ENCODE measurements at places on chromosomes 6 and 20. TPM values are rescaled to one million over a fixed set of nuclear protein-coding genes. Genes with fewer than 3 reads are reported as not detected.
A peak's percentile ranks its signal among the peaks of the same experiment; 100 is the strongest.

GRCh38 chr20:48523191-48523995 lies 304.4 kb downstream of the PREX1 start:
- no peak overlapping the region for H3K27ac ChIP-seq
- no peaks in the 10 kb centered on the region for H3K36me3 ChIP-seq
- DNase-seq = no peak
- no peak overlapping the region for H3K4me3 ChIP-seq
- H3K4me1 ChIP-seq = no peaks in the 10 kb centered on the region

GRCh38 chr6:169168302-169168630 lies 85.4 kb downstream of the THBS2 start:
- peak overlapping the region; percentile 96 for H3K27ac ChIP-seq
- peak overlapping the region; percentile 48 for H3K4me3 ChIP-seq
- peaks cover 36% of the 10 kb centered on the region for H3K4me1 ChIP-seq
- no peaks in the 10 kb centered on the region for H3K27me3 ChIP-seq

GRCh38 chr6:146860583-146860982 lies 261.8 kb downstream of the ADGB start:
- no peaks in the 10 kb centered on the region for H3K27me3 ChIP-seq
- DNase-seq = no peak
- H3K4me3 ChIP-seq = no peak overlapping the region
- H3K27ac ChIP-seq = no peak overlapping the region

The SYNDIG1 gene
- total RNA-seq = 5.4 TPM

DNA sequence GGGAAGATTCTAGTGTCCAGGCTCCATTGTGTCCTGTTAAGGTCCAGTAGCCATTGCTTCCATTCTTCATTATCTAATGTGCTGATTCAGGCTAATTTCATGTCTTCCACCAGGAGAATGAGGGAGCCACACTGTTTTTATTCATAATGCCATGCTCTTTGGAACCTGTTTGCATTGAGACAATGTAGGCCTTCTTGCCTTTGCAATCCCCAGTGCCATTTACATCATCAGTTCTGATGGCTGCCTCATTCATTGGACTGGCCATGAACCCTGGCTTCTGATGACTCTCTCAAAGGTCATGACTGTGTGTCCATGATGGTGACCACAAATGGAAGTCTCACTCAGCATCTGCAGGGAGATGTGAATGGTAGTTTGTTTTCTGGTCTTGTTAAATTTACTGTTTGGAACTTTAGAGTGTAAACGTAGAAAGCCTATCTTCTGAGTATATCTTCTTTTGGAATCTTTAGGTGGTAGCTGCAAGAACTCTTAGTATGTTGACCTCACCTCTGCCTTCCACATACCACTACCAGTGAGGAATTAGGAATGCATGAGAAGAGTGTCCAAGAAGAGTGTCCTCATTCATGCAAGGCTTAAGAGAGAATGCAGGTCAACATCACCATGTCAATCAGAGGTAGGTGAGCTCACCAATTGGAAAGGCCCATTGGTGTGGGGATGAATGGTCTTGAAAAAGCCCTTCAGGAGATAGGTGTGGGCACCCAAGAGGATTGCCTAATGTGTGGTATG lies 42.9 kb upstream of the ZFP64 start:
- no peaks in the 10 kb centered on the region for H3K36me3 ChIP-seq
- H3K27ac ChIP-seq = no peak overlapping the region
- no peak overlapping the region for H3K4me3 ChIP-seq
- H3K4me1 ChIP-seq = no peaks in the 10 kb centered on the region
- no peaks in the 10 kb centered on the region for H3K27me3 ChIP-seq

The KAT14 gene
- total RNA-seq = 11.7 TPM

The FOXQ1 gene
- total RNA-seq = 5.1 TPM

DNA sequence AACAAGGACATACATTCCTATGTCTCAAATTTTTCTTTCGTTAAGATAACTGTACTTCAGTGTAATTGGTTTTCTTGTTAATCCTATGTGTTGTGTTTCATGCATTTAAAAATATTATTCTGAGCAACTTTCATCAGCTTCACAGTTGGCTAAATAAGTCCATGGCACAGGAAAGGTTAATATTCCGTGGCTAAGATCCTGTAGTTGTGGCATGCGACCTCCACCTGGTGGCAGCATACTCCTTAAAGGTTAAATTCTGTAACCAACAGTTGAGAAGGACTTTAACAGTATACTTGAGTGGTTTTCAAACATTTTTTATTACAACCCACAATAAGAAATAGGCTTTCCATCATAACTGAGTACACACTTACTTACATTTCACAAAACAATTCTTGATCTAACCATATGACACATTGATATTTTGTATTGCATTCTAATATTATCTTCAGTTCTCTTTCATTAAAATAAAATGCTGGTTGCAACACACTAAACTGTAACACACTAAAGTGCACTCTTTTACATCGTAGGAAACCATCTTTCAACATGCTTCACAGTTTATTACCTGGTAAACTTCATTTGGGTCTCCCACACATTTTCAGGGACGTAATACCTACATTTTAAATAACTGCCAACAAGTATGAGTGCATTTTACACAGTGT lies 118.3 kb downstream of the SLX4IP start:
- no peak overlapping the region for H3K4me3 ChIP-seq
- no peaks in the 10 kb centered on the region for H3K27me3 ChIP-seq
- H3K4me1 ChIP-seq = peaks cover 90% of the 10 kb centered on the region
- H3K36me3 ChIP-seq = no peaks in the 10 kb centered on the region

The AMD1 gene
- total RNA-seq = 120 TPM

- no peak for DNase-seq
- no peaks in the 10 kb centered on the region for H3K4me1 ChIP-seq
- H3K4me3 ChIP-seq = peak overlapping the region; percentile 20
These were observed 77.6 kb upstream of the STXBP5 start for GRCh38 chr6:147126618-147127022.

- H3K4me3 ChIP-seq = no peak overlapping the region
- H3K27ac ChIP-seq = no peak overlapping the region
- no peaks in the 10 kb centered on the region for H3K27me3 ChIP-seq
- DNase-seq = no peak
- H3K4me1 ChIP-seq = peaks cover 41% of the 10 kb centered on the region
- no peaks in the 10 kb centered on the region for H3K36me3 ChIP-seq
These were observed 3.0 kb downstream of the PPP1R3D start for GRCh38 chr20:59937150-59937549.

- no peak overlapping the region for H3K4me3 ChIP-seq
- H3K27me3 ChIP-seq = no peaks in the 10 kb centered on the region
These were observed 25.2 kb upstream of the FYN start for GRCh38 chr6:111898452-111898851.

- H3K36me3 ChIP-seq = peaks cover 10% of the 10 kb centered on the region
- H3K27me3 ChIP-seq = no peaks in the 10 kb centered on the region
- no peak overlapping the region for H3K27ac ChIP-seq
- H3K4me3 ChIP-seq = no peak overlapping the region
These were observed 143.7 kb downstream of the RALGAPA2 start for GRCh38 chr20:20568604-20569205.

The HRH3 gene
- not detected for total RNA-seq

The MAP1LC3A gene
- total RNA-seq = 79.6 TPM

- no peaks in the 10 kb centered on the region for H3K27me3 ChIP-seq
- no peak overlapping the region for H3K4me3 ChIP-seq
- H3K27ac ChIP-seq = no peak overlapping the region
- no peaks in the 10 kb centered on the region for H3K4me1 ChIP-seq
These were observed 107.4 kb upstream of the TNFAIP3 start for GRCh38 chr6:137759624-137760023.

The CRYBG1 gene
- total RNA-seq = 7.2 TPM

DNA sequence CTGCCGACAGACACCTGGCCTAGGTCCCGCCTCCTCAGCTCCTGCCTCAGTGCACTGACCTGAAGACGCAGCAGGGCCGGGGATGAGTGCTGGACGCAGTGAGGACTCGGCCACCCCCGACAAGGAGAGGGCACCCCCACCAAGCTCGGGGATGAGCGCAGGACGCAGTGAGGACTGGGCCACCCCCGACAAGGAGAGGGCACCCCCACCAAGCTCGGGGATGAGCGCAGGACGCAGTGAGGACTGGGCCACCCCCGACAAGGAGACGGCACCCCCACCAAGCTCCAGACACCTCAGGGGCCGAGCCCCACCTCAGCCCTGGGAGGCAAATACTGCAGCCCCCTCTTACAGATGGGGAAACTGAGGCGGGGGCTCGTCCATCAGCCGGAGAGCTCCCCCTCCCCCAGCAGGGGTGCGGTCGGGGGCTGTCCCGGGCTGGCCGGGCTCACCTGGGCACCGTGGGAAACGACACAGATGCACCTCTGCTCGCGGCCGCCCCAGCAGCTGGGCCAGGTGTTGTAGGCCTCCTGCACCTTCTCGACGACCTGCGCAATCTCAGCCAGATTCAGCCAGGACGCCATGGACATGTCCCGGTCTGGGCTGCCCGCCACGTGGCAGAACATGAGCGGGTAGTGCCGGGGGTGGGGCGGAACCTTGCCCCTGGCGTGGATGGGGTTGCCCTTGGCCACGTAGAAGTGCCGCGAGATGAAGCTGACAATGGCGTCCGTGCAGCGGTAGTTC lies 7.5 kb downstream of the HELZ2 start:
- H3K36me3 ChIP-seq = peaks cover 15% of the 10 kb centered on the region
- no peaks in the 10 kb centered on the region for H3K4me1 ChIP-seq
- no peaks in the 10 kb centered on the region for H3K27me3 ChIP-seq
- no peak overlapping the region for H3K27ac ChIP-seq
- DNase-seq = no peak
- no peak overlapping the region for H3K4me3 ChIP-seq

DNA sequence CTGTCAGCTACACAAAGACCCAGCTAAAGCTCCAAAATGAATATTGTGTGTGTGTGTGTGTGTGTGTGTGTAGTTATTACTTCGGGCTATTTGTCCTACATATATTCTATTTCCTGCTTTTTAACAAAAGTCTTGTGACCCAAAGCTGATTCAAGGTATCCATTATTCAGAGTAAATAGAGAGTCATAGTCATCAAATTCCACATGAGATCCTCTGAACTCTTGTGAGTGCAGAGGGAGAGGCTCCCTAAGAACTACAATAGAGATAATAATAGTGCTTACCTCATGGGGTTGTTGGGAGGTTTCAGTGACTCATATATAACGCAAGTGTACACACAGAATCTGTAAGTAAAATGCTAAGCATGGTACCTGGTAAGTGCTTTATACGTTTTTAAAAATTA lies 95.6 kb upstream of the SHLD1 start:
- no peaks in the 10 kb centered on the region for H3K27me3 ChIP-seq
- H3K36me3 ChIP-seq = no peaks in the 10 kb centered on the region
- no peak overlapping the region for H3K4me3 ChIP-seq
- DNase-seq = no peak
- peaks cover 19% of the 10 kb centered on the region for H3K4me1 ChIP-seq

- DNase-seq = no peak
- H3K36me3 ChIP-seq = no peaks in the 10 kb centered on the region
These were observed 123.3 kb upstream of the MLN start for GRCh38 chr6:33927112-33927511.

GRCh38 chr20:6466075-6466810 lies 301.2 kb upstream of the BMP2 start:
- H3K4me1 ChIP-seq = no peaks in the 10 kb centered on the region
- no peaks in the 10 kb centered on the region for H3K36me3 ChIP-seq
- no peak for DNase-seq
- H3K27ac ChIP-seq = no peak overlapping the region
- no peaks in the 10 kb centered on the region for H3K27me3 ChIP-seq

The KCNB1 gene
- total RNA-seq = 2.3 TPM

- no peaks in the 10 kb centered on the region for H3K4me1 ChIP-seq
- H3K27ac ChIP-seq = no peak overlapping the region
- H3K4me3 ChIP-seq = no peak overlapping the region
- H3K36me3 ChIP-seq = no peaks in the 10 kb centered on the region
- no peaks in the 10 kb centered on the region for H3K27me3 ChIP-seq
These were observed 5.2 kb upstream of the BPIFA3 start for GRCh38 chr20:33211817-33212424.

The CTAGE9 gene
- not detected for total RNA-seq

The DIDO1 gene
- total RNA-seq = 63.8 TPM

DNA sequence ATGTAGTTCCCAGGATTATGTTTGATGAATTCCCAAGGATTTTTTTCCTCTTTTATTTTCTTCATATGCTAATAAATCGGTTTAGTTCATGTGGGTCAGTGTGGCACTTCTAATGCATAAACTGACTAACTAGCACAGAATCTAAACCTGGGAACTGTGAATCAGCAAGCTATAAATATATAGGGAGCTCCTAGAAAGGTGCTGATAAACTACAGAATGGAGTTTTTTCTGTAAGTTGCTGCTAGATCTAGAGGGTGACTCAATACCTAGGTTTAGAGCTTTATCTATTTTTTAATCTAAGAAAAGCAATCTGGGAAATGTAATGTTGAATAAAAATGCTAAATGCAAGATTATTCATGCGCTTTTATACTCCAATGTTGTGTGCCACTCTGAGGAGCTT lies 118.8 kb upstream of the PTCHD4 start:
- H3K4me1 ChIP-seq = no peaks in the 10 kb centered on the region
- H3K27me3 ChIP-seq = no peaks in the 10 kb centered on the region
- no peaks in the 10 kb centered on the region for H3K36me3 ChIP-seq
- H3K27ac ChIP-seq = no peak overlapping the region
- no peak overlapping the region for H3K4me3 ChIP-seq

DNA sequence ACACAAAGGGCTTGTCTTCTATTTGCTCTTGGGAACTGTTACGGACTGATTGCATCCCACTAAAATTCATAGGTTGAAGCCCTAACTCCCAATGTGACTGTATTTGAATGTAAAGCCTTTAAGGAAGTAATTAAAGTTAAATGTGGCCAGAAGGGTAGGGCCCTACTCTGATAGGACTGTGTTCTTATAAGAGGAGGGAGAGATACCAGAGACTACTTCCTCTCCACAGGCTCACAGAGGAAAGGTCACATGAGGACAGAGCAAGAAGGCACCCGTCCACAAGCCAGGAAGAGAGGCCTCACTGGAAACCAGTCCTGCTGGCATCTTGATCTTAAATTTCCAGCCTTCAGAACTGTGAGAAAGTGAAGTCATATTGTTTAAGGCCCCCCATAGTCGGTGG lies 211.9 kb downstream of the CDH26 start:
- no peak overlapping the region for H3K27ac ChIP-seq
- no peaks in the 10 kb centered on the region for H3K27me3 ChIP-seq
- H3K4me3 ChIP-seq = no peak overlapping the region
- H3K36me3 ChIP-seq = no peaks in the 10 kb centered on the region
- H3K4me1 ChIP-seq = no peaks in the 10 kb centered on the region

DNA sequence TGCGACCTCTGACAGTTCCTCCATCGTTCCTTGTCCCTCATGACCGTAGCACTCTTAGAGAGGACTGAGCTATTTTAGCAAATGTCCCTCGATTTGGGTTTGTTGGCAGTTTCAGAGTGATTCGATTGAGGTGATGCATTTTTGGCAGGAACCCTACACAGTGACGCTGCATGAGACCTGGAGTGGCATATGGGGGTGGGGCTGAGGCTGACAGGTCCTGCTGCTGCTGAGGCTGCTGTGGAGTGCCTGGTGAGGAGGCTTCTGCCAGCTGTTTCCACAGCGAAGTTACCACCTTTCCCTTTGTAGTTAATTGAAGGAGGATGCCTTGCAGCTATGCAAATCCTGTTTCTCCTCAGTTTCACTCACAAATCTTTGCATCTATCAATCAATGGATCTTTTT lies 19.8 kb downstream of the PXDC1 start:
- H3K4me1 ChIP-seq = peaks cover 86% of the 10 kb centered on the region
- no peaks in the 10 kb centered on the region for H3K27me3 ChIP-seq
- H3K36me3 ChIP-seq = peaks cover 63% of the 10 kb centered on the region
- no peak overlapping the region for H3K4me3 ChIP-seq
